ENCODE measurements at places on chromosomes 2 and 18. TPM values are rescaled to one million over a fixed set of nuclear protein-coding genes. Genes with fewer than 3 reads are reported as not detected.

EN1 gene
- total RNA-seq, result 18.3 TPM

SPC25 gene
- 10.1 TPM for total RNA-seq

SIX3 gene
- total RNA-seq, result not detected

SLC8A1 gene
- total RNA-seq, result 30.7 TPM

DGUOK gene
- 66.8 TPM for total RNA-seq
